Myometrial cell (primary cell): ENCODE measurements at places on chromosomes 11 and 22. TPM values are rescaled to one million over a fixed set of nuclear protein-coding genes. Genes with fewer than 3 reads are reported as not detected.

DEPDC7 gene
- 8.9 and 11.8 TPM in 2 replicates for total RNA-seq

CCDC89 gene
- total RNA-seq, result 2.3 and 4.8 TPM in 2 replicates

TRIM6 gene
- total RNA-seq, result 7.1 and 8.6 TPM in 2 replicates

LYVE1 gene
- total RNA-seq, result not detected in 2 replicates

RFPL3 gene
- not detected in 2 replicates for total RNA-seq

ZFTA gene
- total RNA-seq, result 12.1 and 13.3 TPM in 2 replicates

DAGLA gene
- total RNA-seq, result 3.9 and 5.5 TPM in 2 replicates

DMC1 gene
- 3.2 and 6.3 TPM in 2 replicates for total RNA-seq

KRTAP5-4 gene
- total RNA-seq, result not detected in 2 replicates

CARD16 gene
- total RNA-seq, result 11.5 and 37.6 TPM in 2 replicates

SHISAL1 gene
- total RNA-seq, result 0.71 and 0.86 TPM in 2 replicates

DPP3 gene
- total RNA-seq, result 60.1 and 79.0 TPM in 2 replicates

POLD4 gene
- total RNA-seq, result 123 and 166 TPM in 2 replicates

OR2AG1 gene
- not detected in 2 replicates for total RNA-seq

ROBO4 gene
- 5.5 and 8.6 TPM in 2 replicates for total RNA-seq

MUC5B gene
- not detected in 2 replicates for total RNA-seq

ATL3 gene
- 84.5 and 94.5 TPM in 2 replicates for total RNA-seq

GDPD4 gene
- total RNA-seq, result not detected in 2 replicates

PHRF1 gene
- total RNA-seq, result 11.0 and 16.7 TPM in 2 replicates

DEUP1 gene
- not detected in 2 replicates for total RNA-seq

OR4D5 gene
- not detected in 2 replicates for total RNA-seq

XKR3 gene
- not detected in 2 replicates for total RNA-seq

CEND1 gene
- 0.89 and 3.5 TPM in 2 replicates for total RNA-seq

MS4A6A gene
- total RNA-seq, result not detected in 2 replicates

CAPN5 gene
- total RNA-seq, result 22.5 and 31.7 TPM in 2 replicates

CD3E gene
- total RNA-seq, result not detected in 2 replicates

UNC93B1 gene
- 17.3 and 17.7 TPM in 2 replicates for total RNA-seq

SUSD2 gene
- total RNA-seq, result 13.8 and 15.9 TPM in 2 replicates

OR51B5 gene
- total RNA-seq, result not detected in 2 replicates

KIRREL3 gene
- 4.1 and 4.3 TPM in 2 replicates for total RNA-seq

PTPRCAP gene
- 0.89 TPM in 1 of 2 replicates, not detected in the other for total RNA-seq

TRPM5 gene
- not detected in 2 replicates for total RNA-seq

EXT2 gene
- total RNA-seq, result 134 and 135 TPM in 2 replicates

MED17 gene
- total RNA-seq, result 22.5 and 32.4 TPM in 2 replicates

IGSF9B gene
- total RNA-seq, result not detected in 2 replicates

SLC22A8 gene
- not detected in 2 replicates for total RNA-seq

UBQLN3 gene
- total RNA-seq, result not detected in 2 replicates

C11orf97 gene
- not detected in 2 replicates for total RNA-seq

OR51I1 gene
- not detected in 2 replicates for total RNA-seq

EFCAB6 gene
- 1.7 and 1.9 TPM in 2 replicates for total RNA-seq

MCM5 gene
- total RNA-seq, result 87.1 and 87.7 TPM in 2 replicates

LPXN gene
- 11.0 and 15.1 TPM in 2 replicates for total RNA-seq

MS4A14 gene
- not detected in 2 replicates for total RNA-seq

GPR83 gene
- total RNA-seq, result not detected in 2 replicates

GLB1L2 gene
- total RNA-seq, result 0.18 and 0.29 TPM in 2 replicates
